ENCODE measurements at places on chromosomes 7 and 10.
A peak's percentile ranks its signal among the peaks of the same experiment; 100 is the strongest.

GRCh38 chr7:86667732-86668131 is 24.0 kb downstream of the GRM3 start:
- DNase-seq: no peak

GRCh38 chr10:67794256-67794655 is 43.7 kb downstream of the DNAJC12 start:
- DNase-seq: no peak

DNA sequence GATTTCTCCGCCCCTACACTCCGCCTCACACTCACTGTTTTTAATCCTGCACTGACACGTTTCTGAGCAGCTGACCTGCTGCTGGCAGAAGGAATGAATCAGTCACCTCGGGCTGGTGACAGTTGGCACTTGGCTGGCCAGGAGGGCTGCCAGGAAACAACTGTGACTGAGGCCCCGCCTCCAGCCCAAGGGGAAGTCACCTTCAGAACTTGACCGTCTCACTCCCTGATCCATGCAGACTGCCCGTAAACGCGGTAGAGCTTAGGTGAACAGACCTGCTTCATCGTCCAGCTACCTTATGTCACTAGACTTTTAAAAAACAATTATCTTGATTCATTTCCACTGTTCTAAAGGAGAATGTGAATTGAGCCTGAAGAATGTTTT is 107.5 kb downstream of the DOCK1 start:
- DNase-seq: no peak

GRCh38 chr10:84352251-84352842 is 24.0 kb downstream of the CCSER2 start:
- DNase-seq: peak; percentile 75

- peak; percentile 12 for DNase-seq
Measured at GRCh38 chr10:11424456-11425295, 186.8 kb downstream of the USP6NL start.

DNA sequence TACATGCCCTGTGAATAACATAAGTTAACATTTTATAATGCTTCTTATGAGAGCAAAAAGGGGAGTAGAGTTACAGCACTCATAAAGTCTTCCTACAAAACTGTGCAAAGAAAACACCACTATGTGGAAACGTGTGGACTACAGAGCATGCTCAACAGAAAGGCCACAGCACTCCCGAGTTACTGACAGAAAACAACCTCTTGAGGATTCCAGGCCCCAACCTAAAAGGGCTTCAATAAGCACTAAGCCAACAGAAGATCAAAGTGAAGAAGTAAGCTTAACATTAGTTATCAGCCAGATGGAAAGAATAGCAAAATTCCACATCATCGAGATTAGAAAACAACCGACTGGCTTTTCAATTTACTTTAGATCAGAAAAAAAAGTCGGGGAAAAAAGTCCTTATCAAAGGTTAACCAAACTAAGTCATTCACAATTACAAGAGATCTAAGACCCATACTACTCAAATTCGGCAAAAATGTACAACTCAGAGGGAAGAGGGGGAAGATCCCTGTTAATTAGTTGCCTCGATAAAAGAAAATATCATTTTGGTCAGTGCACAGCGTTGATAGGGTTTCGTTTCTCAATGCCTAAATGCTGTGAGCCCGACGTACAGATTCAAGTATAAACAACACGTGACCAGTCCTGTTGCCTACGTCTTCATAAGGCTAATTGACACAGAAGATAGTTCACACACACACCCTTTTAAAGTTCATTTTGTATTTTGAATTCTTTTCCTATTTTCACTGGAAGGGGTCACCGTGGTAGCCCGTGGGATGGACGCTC is 1.4 kb downstream of the KBTBD2 start:
- peak; percentile 35 for DNase-seq

DNA sequence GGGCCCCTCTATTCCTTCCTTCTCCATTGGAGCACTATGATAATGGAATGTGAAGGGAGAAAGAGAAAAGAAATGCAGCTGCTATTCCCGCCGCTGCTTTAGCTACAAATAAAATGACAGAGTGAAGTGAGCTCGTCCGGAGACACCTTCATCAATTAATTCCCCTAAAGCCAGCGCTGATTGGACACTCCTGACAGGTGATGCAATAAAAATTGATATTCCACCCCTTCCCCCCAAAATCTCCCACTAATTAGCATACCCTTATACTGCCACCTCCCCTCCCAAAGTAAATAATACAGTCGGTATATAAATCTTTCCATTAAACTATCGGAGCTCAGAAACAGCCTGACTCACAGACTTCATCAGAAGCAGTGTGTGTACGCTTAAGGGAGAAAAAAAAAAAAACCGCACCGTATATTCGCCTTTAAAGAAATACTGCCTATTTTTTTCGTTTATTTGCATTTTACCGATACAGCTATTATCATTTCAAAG is 7.3 kb downstream of the SKIDA1 start:
- no peak for DNase-seq

DNA sequence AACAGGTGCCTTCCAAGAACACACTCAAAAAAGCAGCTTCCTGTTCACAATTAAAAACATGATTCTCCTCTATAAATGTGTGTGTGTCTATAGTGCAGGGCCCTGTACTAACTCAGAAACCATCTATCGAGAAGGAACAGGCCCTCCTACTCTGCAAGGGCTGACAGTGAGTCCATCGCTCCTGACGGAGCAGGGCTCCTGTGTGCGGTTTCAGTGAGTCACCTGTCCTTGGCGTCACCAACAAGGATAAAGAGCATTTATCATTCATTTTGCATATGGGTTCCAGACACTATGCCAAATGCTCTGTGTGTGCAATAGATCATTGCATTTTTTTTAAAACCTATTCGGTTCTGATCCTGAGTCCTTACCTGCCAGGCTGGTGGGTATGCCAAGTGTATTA is 63.7 kb downstream of the TACC2 start:
- no peak for DNase-seq

- DNase-seq: no peak
Measured at GRCh38 chr7:150788474-150789269, 11.5 kb downstream of the TMEM176B start.

- DNase-seq: no peak
Measured at GRCh38 chr7:78345979-78346378, 547.4 kb downstream of the PHTF2 start.

GRCh38 chr7:65475040-65475726 is 101.5 kb downstream of the ZNF92 start:
- no peak for DNase-seq

DNA sequence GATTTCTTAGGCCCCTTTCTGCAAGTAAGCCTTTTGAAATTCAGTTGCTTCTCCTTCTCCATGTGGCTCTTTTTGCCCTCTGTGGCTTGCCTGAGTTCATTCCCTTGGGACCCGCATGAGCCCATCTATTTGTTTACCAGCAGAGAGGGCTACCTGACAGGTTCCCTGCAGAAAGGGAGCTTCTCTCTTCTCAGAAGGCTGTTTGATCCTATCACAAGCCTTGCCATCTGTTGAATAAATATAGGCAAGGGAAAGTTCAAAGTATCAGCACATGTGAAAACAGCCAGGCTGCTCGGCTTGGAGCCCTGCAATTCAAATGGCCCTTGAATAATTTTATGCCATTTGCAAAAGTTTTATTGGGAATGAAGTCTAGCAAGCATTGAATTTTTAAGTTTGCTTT is 720.2 kb upstream of the FZD8 start:
- no peak for DNase-seq

- DNase-seq: no peak
Measured at GRCh38 chr7:43465581-43466554, 117.0 kb upstream of the STK17A start.

GRCh38 chr7:117088623-117089194 is 135.4 kb downstream of the ST7 start:
- no peak for DNase-seq
